ENCODE measurements at places on chromosomes 3 and 15.

GRCh38 chr3:122902326-122902725 lies 107.5 kb downstream of the SLC49A4 start:
- DNase-seq = no peak

GRCh38 chr3:128385080-128385832 lies 81.4 kb downstream of the DNAJB8 start:
- no peak for DNase-seq

DNA sequence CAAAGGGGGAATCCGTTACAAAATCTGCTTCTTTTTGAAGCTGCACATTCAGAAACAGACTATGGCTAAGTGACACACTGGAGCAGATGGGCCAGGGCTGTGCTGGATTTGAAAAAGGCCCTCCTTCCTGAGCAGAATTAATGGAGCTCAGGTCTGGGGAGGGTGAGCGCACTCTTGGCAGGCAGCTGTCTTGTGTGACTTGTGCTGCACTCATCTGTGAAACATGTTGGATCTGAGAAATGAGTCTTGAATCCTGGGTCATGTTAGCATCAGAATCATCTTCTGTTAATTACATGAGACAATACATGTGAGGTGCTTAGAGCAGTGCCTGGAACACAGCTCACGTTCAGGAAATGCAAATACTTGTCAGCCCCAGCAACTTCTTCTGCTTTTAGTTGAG lies 219.6 kb downstream of the THSD4 start:
- DNase-seq = no peak

GRCh38 chr3:100629421-100630127 lies 20.2 kb downstream of the ADGRG7 start:
- DNase-seq = no peak

DNA sequence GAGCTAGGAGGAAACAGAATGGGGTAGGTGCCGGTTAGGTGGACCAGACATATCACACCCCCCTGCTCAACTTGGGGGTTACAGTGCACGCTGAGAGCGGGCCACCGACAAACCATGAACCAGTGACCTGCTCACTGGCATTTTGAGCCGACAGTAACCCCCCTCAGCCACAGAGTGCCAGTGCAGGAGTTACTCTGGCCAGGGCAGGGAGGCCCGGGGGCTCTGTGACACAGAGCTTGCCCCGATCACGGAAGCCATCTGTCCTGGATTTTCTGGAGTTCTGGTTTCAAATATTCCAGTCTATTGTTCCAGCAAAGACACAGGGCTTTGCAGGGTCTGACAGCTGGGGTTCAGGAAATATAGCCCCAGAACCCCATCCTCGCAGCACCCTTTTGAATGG lies 225.2 kb downstream of the VPS13C start:
- no peak for DNase-seq

- no peak for DNase-seq
Measured at GRCh38 chr3:155960060-155960459, 89.6 kb downstream of the GMPS start.

- DNase-seq = no peak
Measured at GRCh38 chr3:169811631-169812331, 889 bp upstream of the LRRIQ4 start.

GRCh38 chr3:50299929-50300680 lies 900 bp upstream of the HYAL3 start:
- DNase-seq = no peak

- no peak for DNase-seq
Measured at GRCh38 chr3:149252272-149252671, 30.6 kb upstream of the CP start.

- no peak for DNase-seq
Measured at GRCh38 chr3:175608356-175608755, 749.2 kb downstream of the NAALADL2 start.

DNA sequence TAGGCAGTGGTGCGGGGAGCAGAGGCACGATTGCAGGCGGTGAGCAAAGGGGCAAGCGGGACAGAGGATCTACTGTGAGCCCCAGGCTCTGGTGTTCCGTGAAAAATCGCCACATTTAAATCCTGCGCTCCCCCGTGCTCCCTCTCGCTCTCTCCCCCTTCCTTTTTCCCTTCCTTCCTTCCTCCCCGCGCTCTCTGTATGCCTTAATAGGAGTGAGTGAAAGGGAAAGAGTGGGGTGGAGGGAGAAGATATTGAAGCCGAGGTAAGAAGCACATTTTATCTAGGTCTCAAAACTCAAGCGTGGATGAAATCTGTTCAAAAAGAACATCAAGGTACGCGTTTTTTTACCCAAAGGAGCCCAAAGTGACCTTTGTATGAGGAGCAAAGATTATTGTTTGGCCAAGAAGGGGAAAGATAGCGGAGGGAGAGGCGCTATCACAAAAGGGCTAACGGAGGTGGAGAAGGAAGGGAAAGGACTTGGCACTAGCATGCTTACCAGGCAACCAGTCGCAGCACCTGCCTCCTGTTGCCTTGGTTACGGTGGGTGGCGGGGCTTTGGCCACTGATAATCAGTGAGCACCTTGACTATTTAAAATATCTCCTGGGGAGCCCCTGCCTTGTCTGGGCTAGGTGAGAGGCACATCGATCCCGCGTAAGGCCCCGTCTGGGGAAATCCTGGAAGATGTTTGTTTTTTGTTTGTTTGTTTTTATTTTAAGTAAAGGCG lies 14.9 kb upstream of the AEN start:
- DNase-seq = no peak

- DNase-seq = no peak
Measured at GRCh38 chr3:37255990-37256308, 81.6 kb upstream of the LRRFIP2 start.

GRCh38 chr3:31882895-31883294 lies 98.2 kb downstream of the OSBPL10 start:
- DNase-seq = no peak

DNA sequence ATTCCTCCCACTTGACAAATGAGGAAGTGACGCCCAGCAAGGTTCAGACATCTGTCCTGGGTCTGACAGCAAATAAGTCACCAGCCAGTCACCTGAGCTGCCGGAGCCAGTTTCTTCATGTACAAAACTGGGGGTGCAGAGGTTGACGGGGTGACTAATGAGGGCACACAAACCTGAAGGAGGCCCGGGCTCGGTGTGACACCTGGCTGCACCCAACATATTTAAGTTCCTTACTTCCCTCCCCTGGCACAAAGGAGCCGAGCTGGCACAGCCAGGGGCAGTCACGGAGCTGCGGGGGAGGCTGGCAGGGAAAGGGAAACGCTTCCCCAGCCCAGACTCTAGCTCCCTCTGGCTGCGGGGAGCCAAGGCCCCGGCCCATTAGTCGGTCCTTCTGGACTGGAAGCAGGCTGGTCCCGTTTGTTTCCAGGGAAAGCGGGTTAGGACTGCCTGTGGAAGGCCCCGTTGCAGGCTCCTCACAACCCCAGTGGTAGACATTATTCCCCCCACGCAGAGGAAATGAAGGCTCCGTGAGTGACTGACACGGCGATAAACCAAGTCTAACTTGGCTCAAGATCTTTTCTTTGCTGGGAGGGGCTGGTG lies 2.3 kb downstream of the FBXL22 start:
- DNase-seq = no peak

GRCh38 chr15:81038975-81039607 lies 38.4 kb downstream of the TLNRD1 start:
- no peak for DNase-seq

DNA sequence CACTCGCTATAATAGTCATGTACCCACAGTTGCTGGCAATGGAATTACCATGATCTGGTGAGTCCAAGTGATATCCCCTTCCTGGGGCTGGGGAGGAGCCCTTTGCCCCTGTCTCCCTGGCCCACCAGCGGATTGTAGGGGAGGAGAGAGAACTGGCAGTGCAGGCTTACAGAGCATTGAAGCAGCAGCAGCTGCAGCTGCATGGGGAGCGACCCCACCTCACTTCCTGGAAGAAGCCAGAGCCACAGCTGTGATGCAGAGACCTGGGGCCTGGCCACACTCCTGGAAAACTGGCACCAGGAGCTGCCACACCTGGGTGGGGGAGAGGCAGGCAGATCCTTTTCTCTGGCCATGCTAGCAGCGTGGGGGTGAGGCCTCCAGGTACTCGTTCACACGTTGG lies 300.1 kb upstream of the PROK2 start:
- DNase-seq = no peak

GRCh38 chr3:150238048-150238802 lies 169.9 kb upstream of the TSC22D2 start:
- DNase-seq = no peak

GRCh38 chr15:71808311-71809020 lies 1.9 kb upstream of the NR2E3 start:
- no peak for DNase-seq

Data from H1 (cell line).